Suprapubic skin (tissue), 4 donors: ENCODE measurements at places on chromosomes 4 and X. TPM values are rescaled to one million over a fixed set of nuclear protein-coding genes. Genes with fewer than 3 reads are reported as not detected.

Gene THAP6
- total RNA-seq: 13.8 TPM

DNA sequence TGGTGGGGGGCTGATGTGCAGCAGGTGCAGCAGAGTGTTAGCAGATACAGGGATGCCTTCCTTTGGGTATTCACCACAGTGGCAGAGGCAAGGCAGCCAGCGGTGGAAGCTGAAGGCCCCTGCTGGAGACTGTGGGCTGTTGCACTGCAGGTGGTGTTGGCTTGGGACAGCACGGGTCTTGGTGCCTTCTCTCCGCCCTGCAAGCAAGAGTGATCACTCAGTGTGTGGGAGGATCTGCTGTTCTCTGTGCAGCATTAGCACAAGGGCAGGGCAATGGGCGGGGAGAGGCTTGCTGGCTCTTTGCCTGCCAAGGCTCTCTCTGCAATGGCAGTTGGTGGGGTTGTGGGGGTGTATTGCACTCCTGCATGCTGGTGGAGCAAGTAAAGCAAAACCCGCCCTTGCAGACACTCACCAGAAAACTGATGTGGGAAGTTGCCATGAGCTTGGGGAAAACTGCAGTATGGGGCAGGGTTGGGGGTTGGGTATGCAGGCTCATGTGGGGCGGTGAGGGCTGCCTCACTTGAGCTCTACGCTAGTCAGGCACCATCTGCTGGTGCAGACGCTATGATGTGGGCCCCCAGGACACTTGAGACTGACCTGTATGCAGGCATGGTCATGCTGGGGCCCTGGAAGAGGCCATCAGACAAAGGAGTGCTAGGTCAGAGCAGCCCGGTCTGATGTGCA, 820.8 kb upstream of the GRIA3 start:
- no peak for DNase-seq

Gene RIBC1
- not detected for total RNA-seq

GRCh38 chrX:139388254-139388653, 142.3 kb upstream of the F9 start:
- no peak for DNase-seq

DNA sequence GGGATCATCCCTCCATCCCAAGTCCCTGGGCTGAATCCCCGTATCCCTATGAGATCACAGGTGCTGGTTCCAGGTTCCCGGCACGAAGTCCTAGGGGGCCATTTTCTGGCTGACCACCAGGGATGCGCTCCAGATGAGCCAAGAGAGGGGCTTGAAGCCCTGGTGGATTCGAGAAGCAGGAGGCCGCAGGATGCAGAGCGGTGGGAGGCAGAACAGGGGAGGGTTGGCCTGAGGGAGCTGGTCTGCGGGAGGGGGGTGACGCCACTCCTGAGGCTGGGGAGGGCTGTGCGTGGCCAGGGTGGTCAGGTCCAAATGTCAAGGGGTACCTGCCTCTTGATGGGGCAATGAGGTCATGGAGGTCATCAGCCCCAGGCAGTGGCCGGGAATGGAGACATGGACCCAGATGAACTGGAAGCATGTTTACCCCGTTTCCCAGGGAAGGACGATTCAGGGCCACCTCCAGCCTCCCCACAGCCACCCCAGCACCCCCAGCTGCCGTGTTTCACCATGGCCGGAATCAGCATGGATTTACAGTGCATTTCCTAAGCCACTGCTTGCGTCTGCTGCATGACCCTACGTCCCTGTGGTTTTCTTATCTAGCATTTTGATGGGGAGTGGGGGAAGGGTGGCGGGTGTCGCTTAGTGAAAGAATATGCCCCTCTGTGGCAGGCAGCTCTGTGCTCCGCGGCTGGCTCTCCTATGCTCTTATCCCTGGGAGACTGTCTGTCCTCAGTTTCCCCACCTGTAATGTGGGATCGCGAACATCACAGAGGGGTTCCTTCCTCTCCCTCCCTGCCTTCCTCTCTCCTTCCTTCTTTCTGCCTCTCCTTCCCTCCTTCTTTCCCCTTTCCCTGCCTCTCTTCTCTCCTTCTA, 17.0 kb upstream of the HTRA3 start:
- no peak for DNase-seq

Gene PRDM5
- 12.0 TPM for total RNA-seq

GRCh38 chrX:44915361-44915868, 42.4 kb downstream of the KDM6A start:
- DNase-seq: no peak

GRCh38 chrX:115259238-115259875, 25.5 kb upstream of the LRCH2 start:
- DNase-seq: no peak

Gene YIPF7
- total RNA-seq: not detected

DNA sequence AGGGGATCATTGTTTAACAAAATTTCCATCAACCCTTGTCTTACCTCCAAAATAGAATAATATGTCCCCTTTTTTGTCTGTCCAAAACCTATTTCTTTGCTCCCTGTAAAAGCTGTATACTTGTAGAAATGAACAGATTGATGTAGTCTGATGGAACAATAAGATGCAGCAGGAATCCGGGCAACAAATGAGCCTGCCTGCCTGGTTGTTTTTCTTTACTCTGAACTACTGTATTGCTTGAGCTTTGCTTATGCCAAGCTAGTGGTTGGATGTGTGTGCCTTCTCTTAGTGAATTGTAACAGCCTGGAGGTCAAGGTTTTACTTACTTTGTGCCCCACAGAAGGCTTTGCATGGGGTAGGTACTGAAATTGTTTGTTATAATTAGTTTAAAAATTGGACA, 116.2 kb upstream of the TLL1 start:
- DNase-seq: no peak
